ENCODE measurements at places on chromosomes 6 and 20.
A peak's percentile ranks its signal among the peaks of the same experiment; 100 is the strongest.

- DNase-seq, result no peak
These were observed 4.1 kb upstream of the SPAG4 start for GRCh38 chr20:35611482-35611881.

- DNase-seq, result no peak
These were observed 68.3 kb upstream of the EDN1 start for GRCh38 chr6:12221856-12222255.

DNA sequence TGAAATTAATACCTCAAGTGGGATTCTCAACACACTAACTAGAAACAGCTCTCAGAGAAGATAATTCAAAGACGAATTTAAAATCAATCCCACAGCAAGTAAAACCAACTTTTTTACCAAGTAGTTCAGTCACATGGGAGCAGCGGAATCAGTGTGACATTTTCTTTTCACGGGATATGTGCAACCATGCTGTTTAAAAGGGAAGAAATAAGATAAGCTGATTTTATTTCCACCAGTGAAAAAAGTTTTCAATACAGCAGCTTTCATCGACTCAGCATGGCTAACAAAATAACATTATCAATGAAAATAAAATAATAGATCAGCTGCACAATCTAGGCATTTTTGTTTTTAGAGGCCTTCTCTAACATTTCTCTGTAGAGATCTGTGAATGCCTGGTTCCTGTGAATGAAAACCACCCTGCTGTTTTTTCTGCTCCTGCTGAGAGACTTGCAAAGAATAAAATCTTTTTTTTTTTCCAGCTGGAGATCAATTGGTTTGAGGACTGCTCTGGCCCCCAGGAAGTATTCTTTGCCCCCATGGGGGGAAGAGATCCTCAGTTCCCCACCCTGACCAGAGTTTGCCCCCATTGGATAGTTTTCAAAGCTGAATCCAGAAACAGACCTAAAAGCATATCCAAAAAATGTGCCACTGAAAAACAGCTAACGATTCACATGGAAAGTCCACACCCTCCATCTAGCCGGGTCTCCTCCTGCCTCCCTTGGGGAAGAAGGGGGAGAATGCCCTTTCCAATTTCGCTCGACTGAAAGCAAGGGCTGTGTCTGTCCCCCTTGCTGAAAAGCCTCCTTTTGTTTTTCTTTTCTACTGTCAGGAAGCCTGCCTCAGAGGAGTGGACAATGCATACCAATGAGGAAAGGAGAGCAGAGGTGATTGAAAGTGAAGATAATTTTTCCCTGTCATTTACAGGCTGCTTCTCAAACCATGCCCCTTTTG lies 317.6 kb downstream of the PRKN start:
- DNase-seq, result no peak

GRCh38 chr6:92180090-92180489 lies 1239.3 kb downstream of the EPHA7 start:
- DNase-seq, result no peak

DNA sequence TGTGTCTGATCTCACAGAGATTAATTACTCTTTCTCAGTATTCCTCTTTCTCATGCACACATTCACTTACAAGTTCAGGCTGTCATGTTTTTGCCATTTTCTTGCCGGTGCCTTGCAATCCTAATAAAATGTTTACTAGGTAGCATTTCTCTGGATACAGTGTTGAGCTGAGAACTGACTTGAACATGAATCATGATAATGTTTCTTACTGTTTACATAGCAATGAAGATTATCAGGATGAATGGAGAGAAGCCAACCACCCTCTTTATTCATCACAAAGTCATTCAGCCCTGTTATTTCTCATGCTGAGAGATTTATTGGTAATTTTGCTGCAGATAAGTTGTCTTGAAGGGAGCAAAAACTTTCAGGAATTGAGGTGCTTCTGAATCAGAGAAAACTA lies 185.5 kb upstream of the ECI2 start:
- peak; percentile 64 for DNase-seq

DNA sequence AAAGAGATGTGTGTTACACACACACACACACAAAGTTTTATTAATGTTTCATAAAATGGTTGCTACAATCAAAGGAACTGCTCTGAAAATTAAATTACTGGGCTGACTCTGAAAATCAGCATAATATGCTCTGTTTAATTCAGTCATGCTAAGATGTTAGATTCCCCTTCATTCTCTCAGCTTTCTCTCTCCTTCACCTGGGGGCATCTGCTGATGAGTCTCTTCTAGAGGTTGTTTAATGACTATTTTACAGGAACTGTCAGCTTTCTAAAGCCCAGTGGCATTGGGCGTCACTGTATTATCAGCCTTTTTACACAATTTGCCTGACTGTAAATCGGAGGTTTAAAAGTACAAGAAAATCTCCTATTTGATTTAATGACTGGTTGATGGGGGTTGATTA lies 559.7 kb upstream of the POU3F2 start:
- no peak for DNase-seq

- no peak for DNase-seq
These were observed 72.9 kb upstream of the EEF1E1 start for GRCh38 chr6:8175046-8175777.

GRCh38 chr20:21517566-21518277 lies 3.9 kb upstream of the NKX2-2 start:
- no peak for DNase-seq

- DNase-seq, result no peak
These were observed 55.7 kb downstream of the AFG1L start for GRCh38 chr6:108350528-108350927.

DNA sequence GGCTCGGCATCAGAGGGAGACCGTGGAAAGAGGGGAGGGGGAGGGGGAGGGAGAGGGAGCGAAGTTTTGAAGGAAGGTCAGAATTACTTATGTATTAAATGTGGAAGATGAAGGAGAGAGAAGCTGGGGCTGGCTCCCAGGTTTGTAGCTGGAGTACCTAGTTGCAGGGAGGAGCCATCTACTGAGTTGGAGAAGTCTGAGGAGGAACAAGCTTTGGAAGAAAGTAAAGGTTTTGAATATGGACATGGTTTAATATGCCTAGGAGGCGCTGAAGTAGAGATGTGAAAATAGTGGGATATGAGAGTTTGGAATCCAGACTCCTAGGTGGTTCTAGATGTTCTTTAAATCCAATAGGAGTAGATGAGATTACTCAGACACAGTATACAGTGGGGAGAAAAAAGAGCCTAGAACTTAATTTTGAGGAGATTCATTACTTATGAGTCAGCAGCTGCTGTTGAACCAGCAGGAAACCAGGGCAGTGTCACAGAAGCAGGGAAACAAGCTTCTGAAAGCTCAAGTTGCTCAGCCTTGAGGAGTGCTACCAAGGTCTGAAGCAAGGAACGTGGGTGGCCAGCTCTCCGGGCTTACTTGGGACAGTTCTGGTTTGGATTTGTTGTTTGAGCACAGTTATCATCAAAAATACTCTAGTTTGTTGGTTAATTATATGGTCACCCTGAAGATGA lies 149.3 kb downstream of the UTRN start:
- DNase-seq, result peak; percentile 41

DNA sequence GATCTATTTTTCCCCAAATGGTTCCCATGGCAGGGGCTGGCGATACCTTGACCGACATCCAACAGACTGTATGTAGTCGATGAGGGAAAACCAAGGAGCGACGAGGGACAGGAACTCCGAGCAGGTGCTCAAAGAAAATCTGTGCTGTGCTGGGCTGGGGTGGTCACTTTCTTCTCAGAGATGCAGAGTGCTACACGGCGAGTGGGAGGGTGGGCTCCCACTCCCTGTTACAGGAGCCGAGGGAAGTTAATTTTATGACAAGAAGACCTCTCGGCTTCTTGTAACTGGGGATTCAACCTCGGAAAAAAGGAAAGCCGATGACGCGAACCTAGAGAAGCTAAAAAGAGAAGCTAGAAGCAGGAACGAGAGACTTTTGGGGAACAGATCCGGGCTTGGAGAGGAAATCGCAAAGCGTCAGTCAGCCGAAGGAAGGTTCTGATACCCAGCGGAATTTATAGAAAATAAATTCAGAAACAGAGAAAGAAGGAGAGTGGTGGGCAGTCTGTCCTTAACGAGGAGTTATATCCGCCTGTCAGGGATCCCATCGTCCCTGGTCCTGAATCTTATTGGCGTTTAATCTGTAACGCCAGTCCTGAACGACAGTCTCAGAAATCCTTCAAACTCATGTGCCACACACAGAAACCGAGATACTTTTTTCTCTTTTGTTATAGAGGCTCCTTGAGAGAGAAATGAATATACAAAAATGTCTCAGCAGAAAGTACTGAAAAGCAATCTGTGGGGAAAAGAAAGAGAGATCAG lies 84.6 kb upstream of the ZNF322 start:
- DNase-seq, result no peak

GRCh38 chr6:125790358-125791150 lies at the start of gene NCOA7:
NCOA7 (plus strand) TSS chr6:125790960; CDS start chr6:125815355, 24,395 bp downstream.
- peak; percentile 51 for DNase-seq

GRCh38 chr20:15440049-15440820 lies 1102.8 kb upstream of the FLRT3 start:
- no peak for DNase-seq

GRCh38 chr20:49896204-49896603 lies 19.1 kb downstream of the SPATA2 start:
- DNase-seq, result no peak

DNA sequence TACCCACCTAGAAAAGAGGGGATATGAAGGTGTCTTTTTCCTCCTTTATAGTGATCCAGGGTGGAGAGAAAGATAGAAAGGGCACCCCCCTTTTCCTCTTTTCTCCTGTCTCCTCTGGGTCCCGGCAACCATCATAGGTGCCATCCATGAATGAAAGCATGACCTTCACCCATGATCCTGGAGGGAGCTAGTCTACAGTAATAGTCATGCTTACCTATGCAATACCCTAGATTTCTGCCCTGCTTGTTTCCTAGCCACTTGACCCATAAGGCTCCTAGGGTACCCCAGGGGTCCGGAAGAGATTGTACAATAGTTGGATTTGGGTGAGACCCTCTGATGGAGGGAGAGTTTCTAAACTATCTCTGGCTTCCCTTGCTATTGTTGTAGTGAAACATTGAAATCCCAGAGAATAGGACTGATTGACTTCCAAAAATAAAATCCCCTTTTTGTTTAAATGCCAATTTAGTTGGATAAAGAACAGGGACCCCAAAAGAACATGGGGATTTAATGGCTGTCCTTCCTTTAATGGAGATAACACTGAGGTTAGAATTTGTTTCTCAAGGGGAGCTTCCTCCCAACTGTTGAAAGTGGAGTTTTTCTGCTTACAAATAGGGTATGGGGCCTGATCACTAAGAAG lies 366.8 kb upstream of the KHDRBS2 start:
- no peak for DNase-seq

GRCh38 chr6:163823577-163823976 lies 409.1 kb downstream of the QKI start:
- no peak for DNase-seq

DNA sequence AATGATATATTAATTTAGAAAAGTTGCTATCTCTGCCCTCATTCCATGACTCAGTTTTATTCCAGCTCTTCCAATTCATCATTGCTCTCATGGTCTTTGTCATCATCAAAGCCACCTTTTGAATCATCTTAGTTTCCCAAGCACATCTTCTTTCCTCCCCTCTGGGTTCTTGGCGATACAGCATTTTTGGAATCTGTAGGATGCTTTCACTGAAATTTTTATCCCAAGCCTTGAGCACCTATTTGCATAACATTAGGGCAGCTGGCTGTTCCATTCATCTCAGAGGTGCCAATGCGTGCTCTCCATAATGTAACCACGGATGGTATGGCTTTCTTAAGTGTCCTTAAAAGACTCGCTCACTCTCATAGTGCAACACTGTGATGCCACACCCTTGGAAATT lies 100.4 kb downstream of the SNX5 start:
- no peak for DNase-seq

DNA sequence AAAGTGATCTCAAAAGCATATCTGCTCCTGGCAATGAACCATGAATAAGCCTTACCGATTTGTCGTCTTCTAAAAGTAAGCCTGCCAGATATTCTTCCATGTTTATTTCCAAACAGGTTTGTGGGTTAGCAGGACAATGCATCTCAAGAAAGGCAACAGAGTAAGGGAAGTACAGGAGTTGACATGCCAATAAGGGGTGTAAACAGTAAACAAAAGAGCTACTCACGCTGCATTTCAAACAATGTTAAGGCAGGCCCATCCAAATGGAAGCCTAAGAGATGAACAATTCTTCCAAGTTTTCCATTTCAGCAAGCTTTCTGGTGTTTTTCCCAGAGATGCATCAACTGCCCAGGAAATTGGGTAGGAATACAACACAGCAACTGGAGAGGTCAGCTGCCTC lies 27.8 kb upstream of the CRIP3 start:
- no peak for DNase-seq

DNA sequence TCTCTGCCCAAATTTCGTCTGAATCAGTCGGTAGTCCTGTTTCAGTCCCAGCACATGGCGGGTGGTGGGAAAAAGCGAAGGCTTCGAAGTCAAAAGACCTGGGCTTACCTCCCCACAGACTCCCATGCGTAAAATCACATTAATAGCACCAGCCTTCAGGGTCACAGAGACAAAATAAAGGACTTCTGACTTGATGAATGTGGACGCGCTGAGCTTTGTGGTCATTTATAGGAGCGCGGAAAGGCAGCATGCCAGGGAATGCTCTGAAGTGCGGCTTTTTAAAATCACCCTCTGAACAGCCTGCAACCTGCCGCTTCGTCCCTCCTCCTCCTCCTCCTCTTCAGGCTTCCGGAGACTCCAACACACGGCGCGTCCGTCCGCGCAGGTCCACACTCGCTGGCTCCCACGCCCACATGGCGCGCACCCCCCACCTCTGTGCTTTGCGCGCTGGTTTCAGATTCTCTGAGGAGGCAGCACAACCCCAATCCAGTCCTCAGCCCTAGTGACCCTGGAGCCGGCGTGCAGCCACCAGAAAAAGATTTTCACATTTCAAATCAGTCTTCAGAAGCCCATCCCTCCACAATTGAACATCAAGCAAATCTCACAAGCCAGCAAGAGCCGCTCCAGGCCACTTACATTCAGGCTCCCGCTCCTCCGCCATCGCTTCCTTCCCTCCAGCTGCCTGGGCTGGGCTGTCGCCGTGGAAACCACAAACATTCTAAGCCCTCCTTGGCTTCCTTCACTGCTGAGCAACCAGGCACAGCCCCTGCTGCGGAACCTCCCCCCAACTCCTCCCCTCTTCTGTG lies at the start of gene C6orf118:
TSS of gene C6orf118 (minus strand) at position 680 of the 806 bp plus-strand sequence. CDS start at position 661, 19 bp downstream.
- no peak for DNase-seq

GRCh38 chr6:7273709-7274108 lies 39.3 kb downstream of the SSR1 start:
- DNase-seq, result no peak

Data from HS-27A (cell line).